ENCODE measurements at places on chromosomes 5 and 9.

GRCh38 chr9:132201139-132201538 lies 39.3 kb downstream of the NTNG2 start:
- DNase-seq, result no peak

GRCh38 chr9:121262953-121263352 lies 5.0 kb upstream of the GSN start:
- DNase-seq, result no peak

- DNase-seq, result no peak
These were observed 322.1 kb downstream of the FAM170A start for GRCh38 chr5:119951330-119951934.

- DNase-seq, result no peak
These were observed 406.3 kb downstream of the PDE4D start for GRCh38 chr5:59487068-59487686.

- no peak for DNase-seq
These were observed 112.2 kb upstream of the ALDH1B1 start for GRCh38 chr9:38280251-38280800.

- DNase-seq, result no peak
These were observed 17.6 kb upstream of the SHOC1 start for GRCh38 chr9:111812337-111812736.

DNA sequence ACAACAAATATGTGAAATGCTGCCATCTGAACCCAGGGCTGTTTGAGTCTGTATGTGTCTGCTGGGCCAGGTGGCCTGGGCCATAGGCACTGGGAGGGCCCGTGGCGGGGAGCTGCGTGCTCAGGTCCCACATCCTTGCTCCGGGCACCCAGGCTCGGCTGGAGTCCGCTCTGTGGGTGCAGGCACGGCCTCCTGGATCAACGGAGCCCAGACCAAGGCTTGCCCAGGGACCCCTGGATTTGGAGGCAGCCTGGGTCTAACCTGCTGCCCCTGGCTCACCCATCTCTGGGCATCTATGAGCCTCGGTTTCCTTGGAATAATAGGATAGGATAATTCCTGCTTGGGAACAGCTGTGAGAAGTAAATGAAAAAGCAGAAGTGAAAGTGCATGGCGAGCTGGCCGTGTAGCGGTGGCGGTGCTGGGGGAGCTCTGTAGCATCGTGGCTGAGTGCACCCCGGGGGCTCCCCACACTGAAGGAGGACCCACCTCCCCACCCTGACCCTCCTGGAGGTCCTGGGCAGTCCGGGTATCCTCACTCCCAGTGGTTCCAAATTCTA lies 1.2 kb downstream of the CDHR2 start:
- DNase-seq, result no peak

DNA sequence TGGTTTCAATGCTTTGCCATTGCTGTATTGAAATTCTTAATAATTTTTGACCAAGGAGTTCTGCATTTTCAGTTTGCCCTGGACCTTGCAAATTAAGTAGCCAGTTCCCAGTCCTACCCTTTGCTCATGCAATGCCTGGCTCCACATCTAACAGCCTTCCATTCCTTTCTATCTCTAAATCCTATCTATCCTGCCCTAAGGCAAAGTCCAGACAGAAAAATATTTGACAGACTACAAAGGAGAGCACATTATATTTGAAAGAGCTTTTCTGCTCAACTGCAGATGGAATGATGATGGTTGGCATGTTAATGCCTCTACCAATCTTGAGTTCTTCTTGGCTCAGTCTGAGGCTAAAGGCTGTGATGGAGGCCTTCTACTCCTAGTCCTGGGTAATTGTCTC lies 15.5 kb downstream of the SLC22A4 start:
- no peak for DNase-seq

DNA sequence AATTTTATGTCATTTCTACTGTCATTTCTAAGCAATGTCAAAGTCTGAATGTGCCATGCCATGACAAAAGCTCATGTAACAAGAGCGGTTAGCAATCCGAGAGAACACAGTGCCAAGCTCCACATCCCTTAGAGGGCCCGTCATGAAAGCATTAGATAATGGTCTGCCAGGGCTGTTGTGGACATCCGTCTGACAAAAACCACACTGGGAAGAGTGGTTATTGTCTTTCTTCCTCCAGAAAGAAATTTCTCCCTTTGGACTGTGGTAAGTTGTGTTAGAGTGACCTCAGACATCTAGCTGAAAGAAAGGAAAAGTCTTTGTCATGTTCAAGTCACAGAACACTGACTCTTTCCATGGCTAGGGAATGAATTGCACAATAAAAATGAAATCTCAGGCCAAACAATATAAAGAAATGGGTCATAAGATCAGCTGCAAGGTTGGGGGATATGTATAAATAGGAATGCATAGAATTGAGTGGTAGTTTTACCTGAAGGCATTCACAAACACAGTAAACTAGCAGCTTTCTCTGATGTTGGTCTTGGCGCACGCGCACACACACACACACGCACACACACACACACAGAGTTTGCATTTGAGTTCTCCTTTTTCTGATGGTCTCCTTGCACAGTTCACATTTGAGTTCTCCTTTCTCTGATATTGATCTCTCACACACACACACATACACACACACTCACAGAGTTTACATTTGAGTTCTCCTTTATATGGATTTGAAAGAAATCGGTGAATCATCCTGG lies 5.3 kb downstream of the SLC1A3 start:
- DNase-seq, result no peak

- DNase-seq, result no peak
These were observed 246.5 kb downstream of the PCSK5 start for GRCh38 chr9:76136986-76137385.

DNA sequence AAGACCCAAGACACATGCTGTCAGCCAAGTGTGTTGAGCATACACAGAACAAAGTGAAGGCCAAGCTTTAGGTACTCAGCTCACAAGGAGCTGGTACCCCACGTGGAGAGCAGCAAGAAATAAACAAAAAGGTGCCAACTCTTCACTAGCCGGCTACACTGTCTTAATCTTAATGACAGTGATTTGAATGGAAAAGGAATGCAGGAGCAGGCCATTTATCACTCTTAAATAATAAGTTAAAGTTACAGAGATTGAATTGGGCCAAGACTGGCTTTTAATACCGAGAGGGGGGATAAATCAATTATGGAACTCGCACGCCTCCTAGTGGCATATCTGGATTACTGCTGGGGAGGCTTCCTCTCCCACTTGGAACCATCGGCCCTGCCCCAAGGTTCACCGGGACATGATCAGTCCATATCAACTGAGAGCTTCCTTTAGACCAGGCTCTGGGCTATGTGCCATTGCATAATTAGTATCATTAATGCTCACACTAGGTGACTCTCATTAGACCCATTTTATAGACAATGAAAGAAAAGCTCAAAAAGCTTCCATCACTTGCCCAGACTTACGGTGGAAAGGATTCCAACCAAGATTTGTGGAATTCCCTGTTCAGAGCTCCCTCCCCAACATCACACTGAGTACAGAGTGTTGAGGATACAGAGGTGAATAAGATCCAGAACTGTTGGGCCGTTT lies 94.0 kb downstream of the ACTL7B start:
- DNase-seq, result peak; percentile 83

GRCh38 chr5:177302354-177303110 lies 987 bp downstream of the RAB24 start:
- DNase-seq, result peak; percentile 34

- DNase-seq, result no peak
These were observed 4.9 kb downstream of the IRX2 start for GRCh38 chr5:2746561-2747032.

- DNase-seq, result no peak
These were observed 5.2 kb upstream of the SLC22A5 start for GRCh38 chr5:132364319-132364718.

DNA sequence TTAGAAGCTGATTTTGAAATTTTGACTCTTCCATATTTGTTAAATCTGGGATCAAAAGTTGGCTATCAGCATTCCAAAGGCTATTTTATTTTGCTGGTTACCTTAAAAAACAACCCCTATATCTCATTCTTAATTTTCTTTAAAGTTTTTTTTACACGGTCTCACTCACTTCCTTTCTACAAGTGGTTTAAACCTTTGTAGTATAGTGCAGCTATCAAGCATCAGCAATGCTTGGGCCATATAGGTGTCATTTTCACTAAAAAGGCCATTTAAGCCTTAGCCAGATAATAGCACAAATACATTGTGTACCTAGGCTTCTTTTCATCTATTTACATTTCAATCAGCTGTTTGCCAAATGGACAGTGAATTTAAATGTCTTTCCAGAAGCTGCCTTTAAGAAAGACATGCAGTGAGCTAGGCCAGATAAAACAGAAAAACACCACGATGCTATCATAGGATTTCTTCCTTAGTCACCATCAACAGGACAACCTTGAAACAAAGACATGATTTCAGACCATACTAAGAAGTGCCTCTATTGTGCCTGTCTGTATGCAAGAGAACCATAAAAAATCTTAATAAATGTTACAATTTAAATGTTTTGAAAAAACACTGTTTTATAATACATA lies 104.2 kb downstream of the RAPGEF6 start:
- no peak for DNase-seq

- no peak for DNase-seq
These were observed 194.1 kb upstream of the EFNA5 start for GRCh38 chr5:107864793-107865192.

DNA sequence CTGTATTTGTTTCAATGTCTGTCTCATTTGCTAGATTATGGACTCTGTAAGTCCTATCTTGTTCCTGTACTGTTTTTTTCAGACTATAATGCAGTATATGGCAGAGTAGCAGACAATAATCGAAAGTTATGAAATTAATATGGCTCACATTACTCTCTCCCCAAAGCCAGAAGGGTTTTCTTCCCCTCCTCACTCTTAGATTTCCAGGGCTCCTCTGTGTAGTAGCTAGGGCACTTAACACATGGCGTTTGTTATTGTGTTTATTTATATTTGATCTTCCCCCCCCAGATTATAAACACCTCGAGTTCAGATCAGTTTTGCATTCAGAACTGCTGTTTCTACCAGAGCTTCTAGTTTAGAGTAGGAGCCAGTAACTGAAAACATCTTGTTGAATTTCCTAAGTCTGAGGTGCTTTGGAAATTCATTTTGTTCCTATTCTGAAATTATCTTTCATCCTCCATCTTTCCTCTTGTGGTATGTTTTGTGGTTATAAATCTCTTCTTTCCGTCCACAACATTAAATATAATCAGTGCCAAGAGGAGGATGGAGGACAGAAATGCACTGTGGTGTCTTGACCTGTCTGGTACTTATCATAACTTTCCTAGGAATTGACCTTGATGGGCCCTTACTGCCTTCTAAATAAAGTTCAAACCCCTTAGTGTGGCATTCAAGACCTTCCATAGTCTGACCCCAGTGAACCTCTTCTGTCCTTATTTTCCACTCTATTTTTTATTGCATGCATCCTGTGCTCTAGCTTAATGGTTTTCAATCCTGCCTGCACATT lies 27.0 kb downstream of the TLE4 start:
- DNase-seq, result no peak
